ENCODE measurements at places on chromosomes 3 and 15.

DNA sequence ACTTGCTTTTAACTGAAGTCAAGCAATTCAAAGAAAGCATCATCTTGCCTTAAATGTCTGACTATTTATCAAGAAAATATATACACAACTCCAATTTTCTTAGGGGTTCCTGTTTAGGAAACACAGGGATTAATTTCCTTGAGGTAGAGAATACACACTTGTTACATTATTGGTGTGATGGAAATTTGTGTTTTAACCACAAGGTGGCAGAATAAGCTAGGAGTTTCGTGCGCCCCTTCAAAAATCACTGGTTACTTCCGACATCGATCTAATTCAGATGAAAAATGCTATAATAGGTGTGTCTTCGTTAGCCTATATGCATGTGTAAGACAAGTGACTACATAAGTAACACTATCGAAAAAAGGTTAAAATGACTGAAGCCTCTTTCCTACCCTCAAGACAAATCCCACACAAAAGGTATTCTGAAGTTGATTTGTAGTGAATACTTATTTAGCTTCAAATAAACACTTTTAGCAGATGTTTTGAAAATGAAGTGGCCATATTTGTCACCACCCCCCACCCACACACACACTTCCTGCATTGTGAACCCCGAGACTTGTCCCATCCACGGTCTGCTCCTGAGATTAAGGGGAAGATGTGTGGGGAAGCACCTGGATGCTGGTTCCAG lies 246.5 kb downstream of the ROBO1 start:
- DNase-seq = no peak

- no peak for DNase-seq
Measured at GRCh38 chr3:112004187-112004586, 5.5 kb downstream of the TAGLN3 start.

- DNase-seq = no peak
Measured at GRCh38 chr3:176584413-176585176, 612.7 kb downstream of the TBL1XR1 start.

DNA sequence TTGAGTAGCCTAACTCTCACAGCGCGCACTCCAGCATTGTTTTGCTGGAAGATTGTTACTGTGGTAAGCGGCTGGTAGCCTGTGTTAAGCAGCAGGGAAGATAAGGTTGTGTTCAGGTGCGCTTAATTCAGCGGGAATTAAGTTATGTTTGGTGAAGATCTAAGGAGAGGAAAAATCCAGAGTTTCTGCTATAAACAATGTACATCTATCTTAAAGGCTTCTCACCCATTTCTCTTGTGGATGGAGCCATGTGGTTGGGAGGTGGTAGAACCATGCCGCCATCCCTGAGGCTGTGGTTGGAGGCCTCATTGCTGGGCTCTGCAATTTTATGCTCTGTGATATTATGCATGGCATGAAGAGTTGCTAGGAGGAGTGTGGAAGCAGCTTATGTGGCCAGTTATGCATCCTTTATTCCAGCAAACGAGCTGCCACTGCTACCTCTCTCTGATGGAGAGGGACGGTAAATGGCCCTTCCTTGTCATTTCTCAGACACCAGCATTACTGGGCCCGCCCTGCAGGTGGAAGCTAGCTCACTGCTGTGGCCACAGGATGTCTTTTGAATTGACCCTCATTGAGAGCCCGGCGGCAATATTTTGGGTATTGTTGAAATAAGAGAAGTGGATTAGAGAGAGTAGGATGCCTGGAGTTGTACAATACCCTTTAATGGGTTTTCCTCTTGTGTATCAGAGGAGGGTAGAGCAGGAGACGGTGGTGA lies 1.3 kb downstream of the MINAR1 start:
- DNase-seq = no peak

DNA sequence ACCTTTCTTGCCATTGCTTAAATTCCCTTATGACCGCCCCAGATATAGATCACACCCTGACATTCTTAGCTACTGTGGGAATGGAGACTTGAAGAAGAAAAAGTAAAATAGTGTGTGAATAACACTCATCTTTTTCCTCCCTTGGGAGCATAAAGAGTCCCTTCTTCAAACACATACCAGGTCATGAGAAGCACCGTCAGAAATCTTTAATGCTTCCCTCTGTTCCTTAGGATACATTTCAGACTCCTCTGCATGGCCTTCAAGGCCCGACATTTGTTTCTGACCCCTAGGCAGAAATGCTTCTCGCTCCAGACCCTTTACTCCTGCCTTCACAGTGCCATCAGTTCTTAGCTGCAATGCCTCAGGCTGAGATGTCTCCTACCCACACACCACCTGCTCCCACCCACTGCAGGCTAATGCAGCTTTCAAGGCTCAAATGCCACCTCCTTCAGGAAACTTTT lies 143.8 kb upstream of the IL12A start:
- no peak for DNase-seq

DNA sequence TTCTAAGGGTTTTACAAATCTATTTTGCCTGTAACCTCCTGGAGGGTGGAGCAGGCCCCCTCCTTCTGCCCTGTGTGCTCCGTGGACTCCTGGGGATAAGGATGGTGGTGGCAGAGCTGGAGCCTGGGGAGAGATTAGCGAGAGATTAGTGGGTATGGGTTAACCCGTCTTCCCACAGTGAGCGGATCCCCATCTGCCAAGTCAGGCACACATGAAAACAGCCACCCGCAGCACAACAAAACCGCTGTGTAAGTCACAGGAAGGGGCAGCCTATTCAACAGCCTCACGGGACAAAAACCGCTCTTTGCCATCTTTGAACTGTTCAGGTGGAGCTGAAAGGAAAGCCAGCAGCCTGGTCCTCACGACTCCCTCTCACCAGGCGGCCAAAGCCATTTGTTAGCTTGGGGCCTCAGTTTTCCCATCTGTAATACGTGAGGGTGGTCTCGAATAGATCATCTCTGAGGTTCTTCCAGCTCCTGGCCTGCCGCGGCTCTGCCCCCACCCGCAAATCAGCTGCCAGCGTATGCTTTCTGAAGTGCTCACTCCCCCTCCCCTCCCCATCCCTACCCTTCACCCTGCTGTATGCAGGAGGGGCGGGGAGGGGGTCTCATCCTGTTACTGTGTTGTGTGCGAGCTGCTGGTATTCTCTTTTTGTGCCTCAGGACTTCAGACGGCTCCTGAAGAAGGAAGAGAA lies 43.6 kb downstream of the PDIA5 start:
- DNase-seq = no peak

DNA sequence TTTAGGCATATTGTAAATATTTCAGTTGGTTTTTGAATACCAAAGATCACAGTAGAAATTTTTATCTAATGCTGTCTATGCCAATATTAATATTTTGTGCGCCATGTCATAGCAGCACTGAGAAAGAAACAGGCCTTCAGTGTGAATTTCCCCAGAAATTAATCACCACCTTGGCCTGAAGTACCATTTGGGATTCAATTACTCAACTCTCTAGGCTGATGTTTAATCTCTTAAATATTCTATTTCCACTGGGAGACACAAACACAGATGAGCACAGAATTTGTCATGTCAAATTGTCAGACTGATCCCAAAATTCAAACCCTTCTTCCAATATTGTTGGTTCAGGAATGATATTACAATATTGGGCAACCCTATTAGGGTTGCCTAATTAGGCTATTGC lies 509.3 kb downstream of the ROBO1 start:
- DNase-seq = no peak

All from effector CD8-positive, alpha-beta T cell (primary cell).